ENCODE measurements at places on chromosomes 7 and 10.

DNA sequence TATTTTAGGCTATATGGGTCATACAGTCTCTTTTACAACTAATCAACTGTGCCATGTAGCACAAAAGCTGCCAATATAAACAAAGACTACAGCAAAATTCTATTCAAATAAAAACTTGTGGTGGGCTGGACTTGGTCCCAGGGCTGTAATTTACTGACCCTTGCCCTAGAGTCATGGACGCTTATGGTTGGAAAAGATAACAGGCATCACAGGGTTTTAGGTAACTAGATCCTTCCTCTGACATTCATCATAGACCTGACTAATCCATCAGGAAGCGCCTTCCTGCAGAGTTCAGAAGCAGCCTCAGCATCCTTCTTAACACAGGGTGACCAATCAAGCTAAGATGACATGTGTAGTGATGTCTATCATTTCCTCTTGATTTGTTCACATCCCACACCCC, 40.2 kb upstream of the GPAM start:
- DNase-seq: no peak

GRCh38 chr10:46253076-46254006, 33.5 kb upstream of the ANTXRL start:
- DNase-seq: peak; percentile 1

DNA sequence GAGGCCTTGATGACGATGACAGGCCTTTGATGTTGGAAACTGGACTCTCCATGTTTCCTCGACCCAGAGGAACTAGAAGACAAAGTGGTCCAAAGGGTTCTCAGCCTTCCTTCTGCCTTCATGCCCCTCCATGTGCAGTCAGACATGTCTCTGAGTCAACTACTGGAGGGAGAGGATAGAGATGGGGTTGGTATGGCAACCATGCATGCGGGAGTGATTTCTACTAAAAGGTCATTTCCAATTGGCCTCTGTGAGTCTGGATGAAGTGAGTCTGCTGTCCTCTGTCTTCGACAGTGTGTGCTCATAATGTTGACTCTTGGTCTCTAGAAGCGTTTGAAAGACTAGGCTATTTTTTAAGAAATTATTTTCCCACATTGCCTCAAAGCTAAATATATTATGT, 29.2 kb downstream of the STK17A start:
- DNase-seq: no peak

DNA sequence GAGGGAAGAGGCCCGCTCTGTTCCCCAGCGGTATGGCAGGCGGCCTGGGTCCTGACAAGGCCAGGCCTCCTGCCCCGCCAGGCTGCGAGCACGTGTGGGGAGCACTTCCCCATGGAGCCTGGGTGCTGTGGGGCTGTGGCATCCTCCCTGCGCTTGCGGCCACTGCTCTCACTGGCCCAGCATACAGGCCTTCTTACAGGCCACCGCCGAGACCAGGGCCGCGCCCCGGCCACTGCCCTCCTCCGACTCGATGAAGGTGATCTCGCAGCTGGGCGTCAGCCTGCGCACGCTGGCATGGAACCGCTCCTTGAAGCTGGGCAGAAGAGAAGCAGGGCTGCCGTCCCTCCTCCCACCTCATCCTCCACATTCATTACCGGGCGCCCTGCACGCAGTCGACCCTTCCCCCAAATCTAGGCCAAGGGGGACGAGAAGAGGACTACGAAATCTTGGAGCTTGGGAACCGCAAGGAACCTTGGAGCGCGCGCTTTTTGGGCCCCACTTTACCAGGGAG, 3.9 kb upstream of the MYL7 start:
- DNase-seq: no peak

DNA sequence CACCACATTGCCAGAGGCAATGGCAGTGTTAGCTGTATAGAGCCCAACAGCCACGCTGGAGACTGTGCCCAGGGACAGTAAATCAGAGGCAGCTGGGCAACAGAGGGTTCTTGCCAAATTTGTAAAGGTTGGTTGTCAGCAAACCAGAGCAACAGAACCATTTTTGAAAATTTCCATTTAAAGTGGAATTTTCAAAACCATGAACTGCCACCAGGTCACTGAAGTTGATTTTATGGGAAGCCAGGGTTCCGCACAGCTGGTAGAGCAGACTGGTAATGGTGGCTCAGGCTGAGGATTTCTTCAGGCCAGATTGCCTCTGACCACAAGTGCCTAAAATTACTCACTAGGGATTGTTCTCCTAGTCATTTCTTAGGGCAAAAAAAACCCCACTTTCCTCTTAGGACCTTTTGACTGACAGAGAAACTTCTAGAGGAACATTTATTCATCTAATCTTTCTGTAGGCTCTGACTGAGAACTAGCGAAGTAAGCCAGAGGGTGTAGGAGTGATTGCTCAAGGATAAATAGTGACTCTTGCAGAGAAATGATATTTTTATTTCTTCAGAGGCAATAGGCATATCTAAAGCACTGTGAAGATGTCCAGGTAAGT, 342.4 kb downstream of the BBS9 start:
- no peak for DNase-seq

DNA sequence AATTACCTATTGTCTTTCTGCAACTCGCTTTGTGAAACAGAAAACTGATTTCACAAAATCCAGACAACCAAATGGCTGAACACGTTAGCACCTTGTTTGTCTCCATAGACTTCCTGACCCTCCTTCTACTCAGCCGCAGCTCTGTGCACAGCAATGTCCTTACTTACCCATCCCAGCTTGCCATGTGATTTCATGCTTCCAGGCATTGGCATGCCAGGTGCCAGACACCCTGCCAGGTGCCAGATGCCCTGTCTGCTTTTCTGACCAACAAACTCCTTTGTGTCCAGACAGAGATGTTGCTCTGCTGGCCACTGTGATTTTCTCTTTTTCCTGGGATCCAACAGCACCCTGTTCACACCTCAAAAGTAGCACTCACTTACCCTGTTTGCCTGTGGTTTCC, 16.1 kb upstream of the FAM170B start:
- DNase-seq: no peak

DNA sequence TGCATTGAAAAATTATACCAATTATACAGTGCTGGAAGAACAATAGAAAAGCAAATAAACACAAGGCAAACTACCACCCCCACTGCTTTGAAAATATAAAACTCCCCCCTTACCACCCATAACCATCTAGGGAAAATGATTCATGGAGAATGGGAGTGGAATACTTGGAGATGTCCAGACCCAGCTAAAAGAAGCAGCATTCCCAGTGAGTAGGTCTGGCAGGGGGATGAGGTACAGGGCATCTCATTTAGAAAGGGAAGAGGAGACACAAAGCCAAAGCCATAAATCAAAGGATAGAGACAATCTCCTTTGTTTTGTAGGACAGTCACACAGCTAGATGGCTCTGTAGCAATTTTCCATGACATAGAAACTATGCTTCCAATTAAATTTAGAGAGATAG, 36.0 kb upstream of the DGKI start:
- DNase-seq: no peak

DNA sequence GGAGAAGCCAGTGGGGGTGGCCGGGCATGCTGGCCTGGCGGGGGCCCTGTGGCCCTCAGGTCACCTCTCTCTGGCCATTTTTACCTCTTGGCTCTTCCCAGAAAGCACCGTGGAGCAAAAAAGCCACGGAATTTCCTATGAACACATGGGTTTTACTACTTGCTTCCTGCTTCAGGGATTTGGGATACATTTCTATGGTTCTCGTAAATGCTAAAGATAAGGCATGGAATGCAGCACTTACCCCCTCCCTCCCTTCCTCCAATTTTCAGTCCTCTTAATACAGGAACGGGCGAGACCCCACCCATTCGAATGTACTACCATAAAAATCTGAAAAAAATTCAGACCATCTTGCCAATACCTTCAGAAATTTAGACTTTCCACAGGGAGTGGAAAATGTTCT, 279.7 kb downstream of the ARHGAP12 start:
- DNase-seq: no peak

DNA sequence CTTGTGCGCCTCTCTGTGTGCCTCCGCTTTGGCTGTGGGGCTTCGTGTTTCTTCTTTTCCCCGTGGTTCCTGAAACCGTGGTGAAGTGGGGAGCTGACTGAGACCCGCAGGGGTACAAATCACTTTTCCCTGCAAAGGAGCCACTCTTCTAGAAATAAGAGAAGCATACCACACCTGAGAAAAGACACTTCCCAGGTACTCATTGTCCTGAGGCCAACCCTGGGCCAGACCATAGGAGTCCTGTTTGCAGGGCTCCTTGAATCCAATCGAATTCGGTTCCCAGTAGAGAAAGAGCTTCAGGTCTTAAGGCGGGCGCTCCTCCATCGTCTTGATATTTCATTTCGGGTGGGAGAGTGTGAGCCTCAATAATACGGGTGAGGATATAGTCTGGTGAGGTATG, 32.4 kb upstream of the ZNF273 start:
- DNase-seq: no peak

DNA sequence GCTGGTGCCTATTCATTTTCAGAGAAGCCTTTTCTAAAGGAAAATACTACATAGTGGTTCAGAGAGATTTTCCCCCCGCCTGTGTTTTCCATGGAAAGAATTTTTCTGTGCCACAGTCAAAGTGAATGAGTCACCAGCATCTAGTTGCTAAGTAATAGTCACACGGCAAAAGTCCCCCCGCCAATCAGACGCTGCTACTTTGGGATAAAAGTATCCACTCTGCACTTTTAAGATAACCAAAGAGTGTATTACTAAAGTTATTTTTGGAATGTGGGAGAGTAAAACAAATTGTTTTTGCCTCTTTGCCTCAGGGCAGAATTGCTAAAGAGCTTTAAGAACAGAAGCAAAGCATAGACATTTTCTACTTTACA, 23.5 kb downstream of the ABLIM1 start:
- DNase-seq: no peak

DNA sequence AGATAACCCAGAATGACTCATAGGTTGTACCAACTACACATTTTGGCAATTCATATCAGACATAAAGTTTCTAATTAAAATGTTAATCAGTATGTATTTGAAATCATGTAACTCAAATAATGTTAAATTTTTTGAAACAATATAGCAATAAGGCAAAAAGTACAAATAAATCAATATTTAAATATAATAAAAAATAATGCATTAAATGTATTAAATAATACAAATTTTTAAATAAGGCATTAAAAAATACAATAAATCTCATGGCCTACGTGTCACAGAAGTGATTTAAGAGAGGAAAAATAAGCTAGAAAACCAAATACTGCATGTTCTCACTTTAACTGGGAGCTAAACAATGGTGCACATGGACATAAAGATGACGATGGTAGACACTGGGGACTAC, 9.1 kb downstream of the PON2 start:
- no peak for DNase-seq

GRCh38 chr7:2876031-2876731, 32.1 kb upstream of the GNA12 start:
- no peak for DNase-seq

GRCh38 chr10:97816609-97817008, 33.0 kb upstream of the GOLGA7B start:
- DNase-seq: no peak

GRCh38 chr10:124020981-124021815, 72.2 kb downstream of the CHST15 start:
- no peak for DNase-seq

- DNase-seq: no peak
These were observed 24.4 kb downstream of the JMJD1C start for GRCh38 chr10:63441404-63441803.

DNA sequence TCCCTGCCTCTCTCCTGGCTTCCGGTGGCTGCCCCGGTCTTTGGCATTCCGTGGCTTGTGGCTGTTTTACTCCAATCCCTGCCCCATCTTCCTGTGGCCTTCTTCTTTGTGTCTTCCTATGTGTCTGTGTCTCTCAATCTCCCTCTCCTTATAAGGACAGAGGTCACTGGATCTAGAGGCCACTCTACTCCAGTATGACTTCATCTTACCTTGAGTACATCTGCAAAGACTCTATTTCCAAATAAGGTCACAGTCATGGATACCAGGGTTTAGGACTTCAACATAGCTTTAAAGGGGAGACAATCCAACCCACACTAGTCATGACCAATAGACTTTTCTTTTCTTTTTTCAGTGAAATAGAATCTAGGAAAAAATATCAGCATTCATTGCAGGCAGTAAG, 153.3 kb upstream of the INSYN2A start:
- DNase-seq: no peak

DNA sequence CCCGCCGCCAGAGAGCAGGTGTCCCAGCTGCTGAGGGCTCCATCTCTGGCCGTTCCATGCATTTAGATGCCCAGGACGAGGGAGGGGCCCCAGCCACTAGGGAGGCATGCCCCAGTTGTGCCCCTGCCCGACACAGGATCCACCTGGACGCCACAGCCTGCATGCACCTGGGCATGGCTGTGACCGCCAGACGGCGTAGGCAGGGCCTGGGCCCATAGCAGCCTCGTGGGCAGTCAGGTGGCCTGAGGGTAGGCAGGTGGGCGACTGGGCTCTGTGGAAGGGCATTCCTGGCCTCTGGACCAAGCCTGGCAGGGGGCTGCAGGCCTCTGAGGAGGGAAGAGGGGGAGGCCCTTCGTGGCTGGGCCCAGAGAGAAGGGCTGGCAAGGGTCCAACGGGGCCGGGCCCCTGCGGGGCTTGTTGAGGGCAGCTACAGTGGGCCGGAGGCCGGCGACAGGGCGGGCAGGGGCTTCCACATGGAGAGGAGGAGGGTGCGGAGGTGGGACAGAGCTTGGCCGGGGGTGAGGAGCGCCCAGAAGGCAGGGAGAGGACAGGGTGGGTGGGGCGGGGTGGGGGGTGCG, 76.0 kb upstream of the NKX6-2 start:
- DNase-seq: no peak

GRCh38 chr10:32888161-32888927, 69.7 kb downstream of the ITGB1 start:
- DNase-seq: no peak

DNA sequence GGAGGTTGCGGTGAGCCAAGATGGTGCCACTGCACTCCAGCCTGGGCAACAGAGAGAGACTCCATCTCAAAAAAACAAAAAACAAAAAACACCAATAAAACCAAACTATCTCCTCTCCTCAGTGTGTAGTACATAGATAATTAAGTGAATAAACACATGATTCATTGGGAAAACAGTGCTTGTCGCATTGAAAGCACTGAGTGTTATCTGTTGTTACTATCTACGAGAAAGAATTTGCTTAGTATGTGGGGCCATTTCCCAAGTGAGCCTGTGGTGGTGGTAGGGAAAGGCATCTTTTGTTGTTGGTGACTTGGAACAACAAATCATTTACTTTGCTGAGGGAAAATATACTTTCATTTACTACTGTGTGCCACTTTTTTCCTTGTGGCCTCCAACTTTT, 42.6 kb downstream of the RSBN1L start:
- DNase-seq: no peak

- no peak for DNase-seq
These were observed 17.1 kb upstream of the SEPHS1 start for GRCh38 chr10:13365243-13365642.

Measured in activated CD4-positive, alpha-beta T cell treated with anti-CD3 and anti-CD28 coated beads, Interleukin-2, amount 50 U/mL, for 48 hours (primary cell).